Right hindlimb (tissue), 1 donor: ENCODE measurements at places on chromosomes 11 and 22.

DNA sequence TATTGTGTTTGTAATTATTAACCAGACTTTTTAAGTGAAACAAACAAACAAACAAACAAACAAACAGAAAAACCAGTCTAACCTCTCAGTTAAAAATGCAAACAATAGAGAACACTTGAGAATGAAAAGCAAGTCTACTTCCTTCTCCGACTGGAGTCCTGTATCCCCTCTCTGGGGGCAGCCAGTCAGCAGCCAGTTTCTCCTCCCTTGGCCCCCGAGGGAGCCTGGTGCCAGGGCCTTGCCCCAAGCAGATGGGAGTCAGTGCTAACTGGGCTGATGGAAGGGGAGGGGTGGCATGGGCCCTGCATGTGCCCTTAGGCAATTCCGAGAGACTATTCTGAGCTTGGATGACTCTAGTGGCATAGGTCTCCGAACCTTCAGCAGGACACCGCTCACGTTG lies 137.2 kb downstream of the GRIK4 start:
- no peak for DNase-seq

- DNase-seq: no peak
Observed at GRCh38 chr11:114953039-114953438, 274.7 kb downstream of the NXPE2 start.

- DNase-seq: no peak
Observed at GRCh38 chr11:117715801-117716200, 81.2 kb downstream of the DSCAML1 start.

DNA sequence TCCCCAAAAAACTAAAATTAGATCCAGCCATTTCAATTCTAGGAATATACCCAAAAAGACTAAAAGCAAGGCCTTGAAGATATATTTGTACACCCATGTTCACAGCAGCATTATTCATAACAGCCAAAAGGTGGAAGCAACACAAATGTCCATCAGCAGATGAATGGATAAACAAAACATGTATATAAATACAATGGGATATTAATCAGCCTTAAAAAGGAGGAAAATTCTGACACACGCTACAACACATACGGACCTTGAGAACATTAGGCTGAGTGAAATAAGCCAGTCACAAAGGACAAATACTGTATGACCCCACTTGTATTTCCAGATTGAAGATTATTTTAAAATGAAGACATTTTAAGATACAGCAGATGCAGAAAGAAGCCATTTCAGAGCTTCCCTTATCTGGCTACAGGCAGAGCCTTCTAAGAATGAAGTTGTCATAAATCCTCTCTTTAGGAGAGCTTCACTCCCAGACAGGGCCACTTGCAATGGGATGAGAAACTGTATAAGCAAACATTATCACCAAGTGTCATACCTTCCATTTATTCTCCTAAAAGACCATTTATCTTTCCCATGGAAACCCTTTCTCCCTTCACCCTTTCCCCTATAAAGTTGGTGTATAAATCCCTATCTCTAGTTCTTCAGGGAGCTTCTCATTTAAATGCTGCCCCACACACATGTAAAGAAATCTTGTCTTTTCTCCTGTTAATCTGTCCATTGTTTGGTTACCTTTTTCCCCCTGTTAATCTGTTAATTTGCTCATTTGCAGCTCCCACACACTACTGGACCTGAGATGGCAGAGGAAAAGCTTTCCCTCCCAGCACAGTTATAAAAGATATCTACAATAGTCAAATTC lies 19.3 kb upstream of the TOP3B start:
- no peak for DNase-seq

GRCh38 chr22:23387827-23388516 lies 192.1 kb downstream of the IGLL1 start:
- DNase-seq: no peak

GRCh38 chr22:33874206-33874605 lies 46.1 kb downstream of the LARGE1 start:
- no peak for DNase-seq

DNA sequence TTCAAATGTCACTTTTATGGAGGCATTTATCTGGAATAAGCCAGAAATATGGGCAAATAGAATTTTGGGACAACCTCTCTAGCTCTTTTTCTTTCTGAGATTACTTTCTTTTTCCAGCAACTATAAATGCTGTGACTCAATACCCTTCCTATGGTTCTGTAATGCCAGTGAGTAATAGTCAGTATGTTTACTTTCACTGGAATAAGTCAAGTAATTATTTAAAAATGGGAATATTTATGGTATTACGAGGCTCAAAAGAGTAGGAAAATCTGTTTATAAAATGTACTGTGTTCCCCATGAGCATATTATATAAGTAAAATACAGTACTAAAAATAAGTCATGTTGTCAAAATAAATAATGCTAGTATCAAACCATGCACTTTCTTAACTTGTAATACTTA lies 750.5 kb downstream of the LUZP2 start:
- DNase-seq: no peak

GRCh38 chr11:131217313-131218310 lies 152.8 kb upstream of the NTM start:
- no peak for DNase-seq

DNA sequence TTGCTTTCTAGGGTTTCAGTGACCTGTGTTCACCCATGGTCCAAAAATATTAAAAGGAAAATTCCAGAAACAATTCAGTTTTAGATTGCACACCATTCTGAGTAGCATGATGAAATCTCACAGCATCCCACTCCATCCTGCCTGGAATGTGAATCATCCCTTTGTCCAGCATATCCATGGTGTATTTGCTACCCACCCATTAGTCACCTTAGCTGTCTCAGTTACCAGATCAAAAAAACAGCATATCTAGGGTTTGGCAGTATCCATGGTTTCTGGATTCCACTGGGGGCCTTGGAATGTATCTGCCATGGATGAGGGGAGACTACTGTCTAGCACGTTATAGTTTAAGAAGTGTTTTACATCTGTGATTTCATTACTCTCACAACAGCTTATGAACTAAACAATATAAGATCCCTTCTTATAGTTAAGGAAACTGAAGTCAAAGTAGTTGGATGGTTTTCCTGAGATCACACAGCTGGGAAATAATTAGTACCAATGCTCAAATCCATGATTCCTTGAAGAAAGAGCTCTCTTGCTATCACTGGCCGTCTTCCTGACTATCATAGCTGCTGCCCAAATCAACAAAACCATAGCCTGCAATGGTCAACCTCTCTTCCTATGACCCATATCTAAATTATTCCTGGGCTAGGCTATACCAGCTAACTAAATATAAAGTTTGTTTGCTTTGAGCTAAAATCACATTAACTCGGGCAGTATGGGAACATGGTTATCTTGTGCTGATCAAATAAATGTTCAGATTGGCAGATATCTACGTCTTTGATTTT lies 122.6 kb downstream of the MICAL2 start:
- no peak for DNase-seq

DNA sequence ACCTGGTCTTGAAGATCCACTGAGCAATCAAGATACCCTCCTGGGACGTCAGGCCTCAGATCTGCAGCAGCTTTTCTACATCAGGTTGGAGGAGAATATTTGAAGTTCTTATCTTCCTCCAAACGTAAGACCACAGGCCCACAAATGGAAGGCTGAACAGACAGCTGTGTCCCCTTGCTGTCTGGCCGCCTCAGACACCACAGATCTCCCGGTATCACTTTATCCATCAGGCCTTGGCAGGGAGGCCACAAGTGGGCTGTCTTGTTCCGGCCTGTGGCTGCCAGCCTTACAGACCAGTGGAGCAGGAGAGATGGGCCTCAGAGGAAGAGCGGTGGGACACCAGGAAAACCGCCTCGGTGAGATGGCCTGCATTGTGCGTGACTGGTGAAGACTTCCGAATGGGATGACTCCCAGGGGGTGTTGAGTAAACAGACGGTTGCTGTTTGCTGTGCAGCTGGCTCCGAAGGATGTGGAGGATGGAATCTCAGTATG lies 15.9 kb downstream of the UBASH3B start:
- DNase-seq: peak; percentile 59

- DNase-seq: no peak
Observed at GRCh38 chr11:122383186-122383585, 267.2 kb upstream of the BLID start.

DNA sequence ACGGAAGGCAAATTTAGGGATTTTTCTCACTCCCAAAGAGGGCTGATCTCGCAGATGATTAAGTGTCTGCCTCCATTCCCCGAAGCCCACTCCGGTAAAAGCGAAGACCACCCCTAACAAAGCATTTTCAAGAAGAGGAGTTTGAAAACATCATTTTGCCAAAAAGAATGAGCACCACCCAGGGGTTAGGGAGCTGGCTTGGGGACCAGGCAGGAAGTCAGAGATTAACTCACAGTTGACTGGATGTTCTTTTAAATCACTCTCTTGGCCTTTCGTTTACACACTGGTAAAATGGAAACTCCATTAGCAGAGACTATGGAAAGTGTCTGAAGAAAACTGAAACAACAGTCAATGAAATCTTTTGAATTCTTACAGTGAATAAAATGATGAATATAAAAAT lies 7.9 kb upstream of the TRIM44 start:
- DNase-seq: no peak

DNA sequence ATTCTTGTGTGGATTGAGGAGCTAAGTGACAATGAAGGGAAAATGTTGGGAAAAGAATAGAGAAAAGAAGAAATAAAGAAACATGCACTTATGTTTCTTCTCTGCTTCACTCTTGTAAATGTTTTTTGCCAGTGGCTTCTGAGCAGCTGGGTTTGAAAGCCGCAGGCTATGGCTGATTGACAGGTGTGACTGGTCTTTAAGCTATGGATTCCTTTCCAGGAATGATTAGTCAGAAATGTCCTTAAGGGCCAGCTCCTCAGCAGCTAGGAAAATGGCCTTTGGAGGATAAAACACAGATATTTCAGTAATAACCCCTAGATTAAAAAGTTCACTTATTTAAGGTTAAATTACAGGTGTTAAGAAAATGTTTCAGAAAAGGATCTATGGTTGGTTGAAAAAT lies 6.5 kb upstream of the USP28 start:
- no peak for DNase-seq

GRCh38 chr11:69313992-69314391 lies 20.0 kb downstream of the MYEOV start:
- no peak for DNase-seq

- no peak for DNase-seq
Observed at GRCh38 chr11:111414936-111415335, 35.9 kb upstream of the POU2AF1 start.

DNA sequence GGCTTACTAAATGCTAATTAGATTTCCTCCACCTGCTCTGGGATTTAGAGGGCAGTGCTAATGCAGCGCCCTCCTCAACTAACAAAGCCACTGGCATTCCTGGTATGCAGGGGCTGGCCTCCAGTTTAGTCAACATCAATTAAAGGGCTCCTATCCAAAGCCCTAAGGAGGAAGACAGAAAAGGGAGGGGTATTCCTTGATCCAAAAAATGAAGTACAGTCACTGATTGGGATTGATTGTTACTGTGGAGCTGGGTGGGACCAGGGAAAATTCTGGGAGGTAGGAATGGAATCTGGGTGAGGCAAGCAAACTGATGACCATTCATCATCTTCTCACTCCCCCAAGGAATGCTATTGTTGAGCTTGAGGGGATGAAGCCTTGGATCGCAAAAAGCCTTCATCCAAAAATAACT lies 52.2 kb downstream of the GAB2 start:
- DNase-seq: no peak

- peak; percentile 94 for DNase-seq
Observed at GRCh38 chr11:119671051-119671450, 57.9 kb downstream of the NECTIN1 start.

DNA sequence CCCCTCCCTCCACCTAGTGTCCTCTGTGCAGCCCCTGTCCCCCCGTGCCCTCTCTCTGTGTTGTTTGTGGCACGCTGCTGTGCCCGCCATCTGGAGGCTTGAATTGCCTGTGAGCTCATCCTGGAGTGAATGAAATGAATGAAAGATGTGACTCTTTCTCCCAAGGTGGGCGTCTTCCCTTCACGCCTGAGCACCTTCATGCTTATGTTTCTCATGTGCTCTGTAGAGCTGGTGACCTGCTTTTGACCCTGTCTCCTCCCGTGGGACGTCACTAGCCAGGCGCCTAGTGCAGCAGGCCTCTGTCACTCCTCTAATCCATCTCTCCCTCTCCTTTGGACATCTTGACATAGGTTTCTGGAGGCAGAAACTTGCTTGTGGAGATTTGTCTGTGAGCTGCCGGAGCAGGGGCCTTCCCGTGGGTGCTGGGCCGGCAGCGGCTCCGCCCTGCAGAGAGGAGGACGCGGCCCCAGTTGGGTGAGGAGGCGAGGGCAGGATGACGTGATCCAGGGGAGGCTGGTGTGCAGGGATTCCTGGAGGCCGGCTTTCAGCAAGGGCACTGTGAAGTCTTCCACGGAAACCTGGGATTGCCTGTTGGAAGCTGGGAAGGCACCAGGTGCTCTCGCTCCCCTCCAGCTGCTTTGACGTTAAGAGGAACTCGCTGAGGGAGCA lies 40.6 kb downstream of the MUC6 start:
- no peak for DNase-seq

DNA sequence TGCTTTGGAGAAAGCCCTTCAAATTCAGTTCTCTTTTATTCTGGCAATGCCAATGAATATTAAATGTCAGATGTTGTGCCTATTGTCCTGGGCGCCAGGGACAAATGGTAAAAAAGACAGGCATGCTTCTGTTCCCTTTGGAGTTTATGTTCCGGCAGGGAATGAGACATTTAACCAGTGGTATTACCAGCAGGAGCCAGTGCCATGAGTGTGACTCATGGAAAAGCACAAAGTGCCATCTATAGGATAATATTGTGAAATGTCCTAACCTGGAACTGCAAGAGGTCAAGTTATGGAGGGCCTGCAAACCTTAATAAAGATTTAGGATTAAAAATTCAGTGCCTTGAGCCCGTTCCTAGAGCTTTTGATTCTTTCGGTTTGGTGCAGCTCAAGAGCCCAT lies 39.5 kb downstream of the REXO2 start:
- no peak for DNase-seq

GRCh38 chr11:135019899-135020298 lies 607.9 kb upstream of the B3GAT1 start:
- no peak for DNase-seq

GRCh38 chr11:111439901-111440300 lies 60.8 kb upstream of the POU2AF1 start:
- DNase-seq: no peak

- no peak for DNase-seq
Observed at GRCh38 chr11:26782220-26782965, 60.5 kb upstream of the SLC5A12 start.
